ENCODE measurements at places on chromosomes 1 and 21.
A peak's percentile ranks its signal among the peaks of the same experiment; 100 is the strongest.

DNA sequence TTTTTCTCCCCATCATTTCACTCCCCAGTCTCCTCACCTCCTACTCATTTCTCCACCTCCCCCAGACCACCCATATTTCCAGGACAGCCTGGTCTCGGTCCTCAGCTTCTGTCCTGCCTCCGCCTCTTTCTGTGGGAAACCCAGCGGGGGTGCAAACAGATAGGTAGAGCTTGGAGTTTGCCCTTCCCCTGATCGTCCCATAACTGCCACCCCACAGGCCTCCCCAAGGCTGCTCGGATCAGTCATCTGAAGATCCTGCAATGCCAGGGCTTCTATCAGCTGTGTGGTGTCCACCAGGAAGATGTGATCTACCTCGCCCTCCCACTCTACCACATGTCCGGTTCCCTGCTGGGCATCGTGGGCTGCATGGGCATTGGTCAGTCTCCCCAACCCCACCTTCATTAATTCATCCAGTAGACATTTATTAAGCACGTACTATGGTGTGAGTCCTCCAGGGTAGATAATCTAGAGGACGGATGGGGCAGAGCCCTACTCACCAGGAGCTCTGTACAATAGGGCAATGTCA is 1.7 kb downstream of the SLC27A3 start:
- no peak for DNase-seq

- DNase-seq: no peak
Measured at GRCh38 chr1:70485624-70486023, 74.6 kb downstream of the CTH start.

DNA sequence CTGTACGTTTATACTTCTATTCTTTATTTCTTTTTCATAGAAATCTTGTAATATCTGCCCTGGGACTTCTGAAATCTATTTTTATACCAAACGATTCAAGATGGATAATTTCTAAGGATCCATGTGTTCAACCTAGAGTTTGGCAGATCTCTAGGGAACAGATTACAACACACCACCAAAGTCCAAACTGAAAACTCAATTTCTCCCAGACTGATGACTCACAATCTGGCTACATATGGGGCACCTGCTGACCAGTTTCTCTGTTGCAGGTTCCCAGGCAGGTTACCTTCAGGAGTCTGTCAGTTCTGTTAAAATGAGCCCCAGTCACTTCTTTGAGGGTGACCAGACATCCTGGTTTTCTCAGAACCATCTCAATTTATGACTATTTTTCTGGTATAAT is 439.4 kb downstream of the GPATCH2 start:
- DNase-seq: no peak

DNA sequence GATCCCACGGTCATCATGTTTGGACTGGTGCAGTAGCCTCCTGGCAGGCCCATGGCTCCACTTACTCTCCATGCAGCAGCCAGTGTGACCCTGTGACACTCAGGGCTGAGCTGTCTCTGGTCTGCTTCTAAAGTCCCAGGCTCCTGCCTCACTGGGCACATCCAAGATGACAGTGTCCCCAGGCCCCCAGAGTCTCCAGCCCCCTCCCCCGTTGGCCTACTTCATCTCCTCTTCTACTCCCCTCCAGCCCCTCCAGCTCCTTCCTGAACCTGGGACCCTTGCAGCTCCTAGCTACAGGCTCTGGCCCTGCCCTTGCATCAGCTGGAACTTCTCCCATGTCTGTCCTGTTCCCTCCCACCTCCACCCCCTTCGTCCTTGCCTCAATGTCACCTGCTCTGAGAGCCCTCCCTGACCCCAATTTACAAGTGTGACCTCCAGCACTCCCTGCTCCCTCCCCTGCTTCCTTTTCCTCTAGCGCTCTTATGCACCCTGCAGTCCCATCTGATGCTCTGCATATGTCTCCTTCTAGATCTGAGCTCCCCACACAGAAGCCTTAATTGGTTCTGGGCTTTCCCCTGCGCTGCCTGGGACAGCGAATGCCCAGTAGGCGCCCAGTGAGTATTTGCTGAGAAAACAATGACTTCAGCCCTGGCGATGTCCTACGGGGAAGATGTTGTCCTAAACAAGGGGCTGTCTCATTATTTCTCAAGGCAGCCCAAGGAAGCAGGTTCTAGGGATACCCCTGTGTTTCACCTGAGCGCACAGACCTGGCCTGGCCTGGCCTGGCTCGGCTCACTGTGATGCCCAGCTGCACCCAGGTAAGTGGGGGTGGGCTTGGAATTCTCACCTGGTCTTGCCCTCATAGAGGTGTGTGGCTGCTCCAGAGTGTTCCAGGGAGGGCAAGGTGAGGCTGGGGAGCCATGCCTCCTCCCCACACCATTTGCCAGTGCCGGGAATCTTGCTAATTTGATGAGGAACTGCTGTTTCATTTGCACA is 600.6 kb downstream of the PTPRU start:
- DNase-seq: no peak

GRCh38 chr21:41064334-41064791 is 103.6 kb upstream of the BACE2 start:
- no peak for DNase-seq

GRCh38 chr1:41498804-41499203 is 14.3 kb upstream of the EDN2 start:
- DNase-seq: no peak

DNA sequence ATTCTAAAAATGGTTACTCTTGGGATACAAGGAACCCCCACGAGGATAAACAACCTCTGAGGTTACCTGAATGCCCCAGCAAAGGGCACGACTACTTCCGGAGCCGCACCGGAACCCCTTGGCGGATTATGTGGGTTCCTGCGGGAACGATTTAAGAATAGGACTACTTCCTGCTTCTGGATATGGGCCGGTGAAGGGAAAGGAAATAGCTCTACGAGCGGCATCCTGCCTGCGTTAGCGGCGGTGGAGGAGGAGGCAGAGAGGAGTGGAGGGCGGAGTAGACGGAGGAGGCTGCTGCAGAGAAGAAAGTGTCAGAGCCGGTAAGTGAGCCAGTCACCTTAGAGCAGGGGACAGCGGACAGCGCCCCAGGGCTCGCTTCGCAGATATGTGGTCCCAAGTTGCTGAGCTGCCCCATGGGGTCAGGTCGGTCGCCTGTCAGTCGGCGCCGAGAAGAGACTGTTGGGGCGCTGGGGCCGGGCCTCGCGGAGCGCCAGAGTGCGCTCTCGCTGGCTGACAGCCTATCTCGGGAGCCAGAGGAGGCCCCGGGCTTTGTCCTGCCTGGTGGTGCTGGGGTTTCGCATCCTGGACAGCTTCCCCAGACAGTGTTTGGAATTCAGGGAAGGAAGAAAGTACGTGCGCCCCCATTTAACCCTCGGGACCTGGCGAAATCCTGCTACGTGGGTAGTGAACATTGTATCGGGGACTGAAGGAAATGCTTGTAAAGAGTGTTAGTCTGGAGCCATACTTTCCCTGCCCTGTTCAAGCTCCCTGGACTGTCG is at the start of gene KLHL20:
KLHL20 (plus strand) TSS at position 223 of the 779 bp plus-strand sequence. CDS start 1,063 bp downstream, outside the sequence.
- DNase-seq: peak; percentile 89

- DNase-seq: no peak
Measured at GRCh38 chr1:201429736-201430501, 8.4 kb upstream of the TNNI1 start.

DNA sequence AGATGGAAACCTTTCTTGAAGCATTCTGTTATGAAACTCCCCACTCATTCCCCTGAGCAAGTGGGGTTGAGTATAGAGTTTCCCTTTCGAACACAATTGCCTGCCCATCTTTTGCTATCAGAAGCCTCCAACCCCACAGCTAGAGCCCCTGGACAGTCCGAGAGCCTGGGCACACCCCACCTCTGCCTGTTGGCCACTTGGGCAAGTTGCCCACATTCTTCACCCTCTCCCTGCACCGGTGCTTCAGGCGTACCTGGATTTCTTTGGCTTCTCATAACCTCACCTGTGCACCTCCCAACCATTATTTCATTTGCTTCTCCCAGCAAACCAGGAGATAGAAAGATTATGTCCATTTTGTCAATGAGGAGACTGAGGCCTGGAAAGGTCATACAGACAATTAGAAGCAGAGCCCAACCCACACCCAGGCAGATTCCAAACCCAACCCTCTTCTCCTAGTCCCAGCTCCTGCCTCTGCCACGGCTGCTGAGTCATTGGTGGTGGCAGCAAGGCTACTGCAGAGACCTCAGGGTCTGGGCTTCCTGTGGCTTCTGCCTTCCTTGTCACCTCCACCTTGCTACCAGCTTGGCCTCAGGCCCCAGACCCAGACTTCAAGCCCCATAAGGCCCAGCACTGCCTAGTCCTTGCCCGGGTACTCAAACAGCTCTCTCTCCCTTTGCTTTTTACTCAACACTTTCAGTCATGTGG is 118.7 kb upstream of the ZBTB40 start:
- peak; percentile 6 for DNase-seq
